Activated naive CD8-positive, alpha-beta T cell treated with anti-CD3 and anti-CD28 coated beads, Interleukin-2, amount 50 U/mL, for 24 hours (primary cell): ENCODE measurements at places on chromosomes 6 and 20.

GRCh38 chr6:105514306-105514705, 111.4 kb upstream of the PREP start:
- H3K27me3 ChIP-seq, result peaks cover 19% of the 10 kb centered on the region
- no peaks in the 10 kb centered on the region for H3K36me3 ChIP-seq
- no peak overlapping the region for H3K4me3 ChIP-seq
- peaks cover 15% of the 10 kb centered on the region for H3K4me1 ChIP-seq

DNA sequence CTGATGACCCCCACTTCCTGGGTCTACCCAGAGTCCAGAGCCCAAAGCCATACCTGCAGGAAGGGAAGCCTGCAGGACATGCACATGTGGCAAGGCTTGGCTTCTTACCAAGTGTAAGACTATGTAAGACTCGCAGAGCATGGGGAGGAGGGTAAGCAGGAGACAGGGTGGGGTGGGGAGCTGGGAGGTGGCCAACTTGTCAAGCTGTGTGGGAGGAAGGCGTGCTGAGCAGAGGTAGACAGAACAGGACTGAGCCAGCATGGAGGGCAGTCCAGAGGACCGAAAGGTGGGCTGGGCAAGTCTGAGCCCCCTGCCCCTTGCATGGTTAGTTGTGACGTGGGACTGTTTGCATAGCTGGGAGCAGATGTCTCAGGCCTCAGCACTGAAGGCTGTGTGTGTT, 53.4 kb upstream of the RNF24 start:
- no peak for DNase-seq
- no peaks in the 10 kb centered on the region for H3K27me3 ChIP-seq
- no peak overlapping the region for H3K4me3 ChIP-seq

- no peak for DNase-seq
- H3K27me3 ChIP-seq, result peaks cover 6% of the 10 kb centered on the region
- H3K27ac ChIP-seq, result no peak overlapping the region
Observed at GRCh38 chr6:134729561-134729960, 220.3 kb downstream of the ALDH8A1 start.

DNA sequence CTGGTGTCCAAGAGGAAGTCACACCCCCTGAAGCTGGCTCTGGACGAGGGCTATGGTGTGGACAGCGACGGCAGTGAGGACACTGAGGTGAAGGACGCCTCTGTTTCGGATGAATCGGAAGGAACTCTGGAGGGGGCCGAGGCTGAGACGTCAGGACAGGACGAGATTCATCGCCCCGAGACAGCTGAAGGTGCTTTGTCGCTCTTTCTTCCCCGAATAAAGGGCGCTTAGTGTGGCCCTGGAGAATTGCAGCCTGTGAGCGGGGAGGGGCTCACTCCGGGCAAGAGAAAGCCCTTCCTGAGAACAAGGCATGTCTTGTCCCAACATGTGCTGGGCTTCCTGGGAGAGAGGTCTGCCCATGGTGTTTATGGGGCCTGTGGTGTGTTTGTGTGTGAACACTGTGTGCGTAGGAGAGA, 41.4 kb downstream of the MYT1 start:
- no peaks in the 10 kb centered on the region for H3K4me1 ChIP-seq
- H3K27me3 ChIP-seq, result no peaks in the 10 kb centered on the region
- no peaks in the 10 kb centered on the region for H3K36me3 ChIP-seq
- H3K27ac ChIP-seq, result no peak overlapping the region
- no peak for DNase-seq

GRCh38 chr6:82988930-82989351, 76.7 kb downstream of the UBE3D start:
- H3K4me3 ChIP-seq, result no peak overlapping the region
- no peak overlapping the region for H3K27ac ChIP-seq
- no peaks in the 10 kb centered on the region for H3K4me1 ChIP-seq
- DNase-seq, result no peak
- H3K27me3 ChIP-seq, result no peaks in the 10 kb centered on the region

GRCh38 chr20:41992481-41992880, 374.3 kb upstream of the CHD6 start:
- no peaks in the 10 kb centered on the region for H3K36me3 ChIP-seq
- no peak overlapping the region for H3K27ac ChIP-seq
- H3K4me1 ChIP-seq, result no peaks in the 10 kb centered on the region
- peaks cover 2% of the 10 kb centered on the region for H3K27me3 ChIP-seq
- DNase-seq, result no peak

GRCh38 chr6:168365422-168366165, 46.0 kb upstream of the DACT2 start:
- H3K27ac ChIP-seq, result no peak overlapping the region
- no peaks in the 10 kb centered on the region for H3K36me3 ChIP-seq
- no peak overlapping the region for H3K4me3 ChIP-seq
- DNase-seq, result no peak

DNA sequence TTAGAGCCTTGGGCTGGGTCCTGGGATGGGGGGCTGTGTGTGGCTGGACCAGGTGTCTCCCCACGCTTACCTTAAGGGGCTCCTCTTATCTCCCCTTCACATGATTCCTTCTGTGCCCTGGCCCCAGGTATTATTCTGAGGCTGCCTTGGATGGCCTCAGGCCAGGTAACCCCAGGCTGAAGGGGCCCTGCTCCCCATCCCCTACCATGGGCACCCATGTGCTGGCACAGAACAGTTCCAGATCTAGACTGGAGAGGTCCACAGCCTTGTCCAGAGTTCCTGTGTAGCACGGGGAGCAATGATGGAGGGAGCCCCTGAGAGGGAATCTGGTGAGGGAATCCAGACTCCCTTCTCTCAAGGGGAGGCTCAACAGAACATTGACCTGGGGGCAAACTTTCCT, 32.1 kb downstream of the MOCS1 start:
- H3K36me3 ChIP-seq, result no peaks in the 10 kb centered on the region
- no peak for DNase-seq
- no peaks in the 10 kb centered on the region for H3K4me1 ChIP-seq
- H3K27me3 ChIP-seq, result peaks cover 2% of the 10 kb centered on the region

- H3K27ac ChIP-seq, result peak overlapping the region; percentile 39
- peaks cover 1% of the 10 kb centered on the region for H3K27me3 ChIP-seq
- H3K4me1 ChIP-seq, result peaks cover 18% of the 10 kb centered on the region
- no peak overlapping the region for H3K4me3 ChIP-seq
- H3K36me3 ChIP-seq, result no peaks in the 10 kb centered on the region
Observed at GRCh38 chr6:110590821-110591351, 114.5 kb upstream of the SLC22A16 start.

GRCh38 chr6:11392778-11393507, 144.6 kb upstream of the TMEM170B start:
- peaks cover 3% of the 10 kb centered on the region for H3K4me1 ChIP-seq
- no peak overlapping the region for H3K4me3 ChIP-seq
- H3K27me3 ChIP-seq, result peaks cover 2% of the 10 kb centered on the region
- H3K36me3 ChIP-seq, result no peaks in the 10 kb centered on the region
- H3K27ac ChIP-seq, result peak overlapping the region; percentile 29

- peaks cover 23% of the 10 kb centered on the region for H3K4me1 ChIP-seq
- peaks cover 18% of the 10 kb centered on the region for H3K27me3 ChIP-seq
- no peak for DNase-seq
- H3K4me3 ChIP-seq, result no peak overlapping the region
- H3K27ac ChIP-seq, result no peak overlapping the region
- H3K36me3 ChIP-seq, result no peaks in the 10 kb centered on the region
Observed at GRCh38 chr20:51637241-51637640, 94.7 kb upstream of the NFATC2 start.

GRCh38 chr6:89133981-89134380, 11.9 kb upstream of the PM20D2 start:
- H3K27me3 ChIP-seq, result no peaks in the 10 kb centered on the region
- H3K36me3 ChIP-seq, result no peaks in the 10 kb centered on the region
- no peak overlapping the region for H3K27ac ChIP-seq
- H3K4me3 ChIP-seq, result no peak overlapping the region
- no peaks in the 10 kb centered on the region for H3K4me1 ChIP-seq
- DNase-seq, result no peak

- no peak overlapping the region for H3K27ac ChIP-seq
- no peak for DNase-seq
- H3K27me3 ChIP-seq, result no peaks in the 10 kb centered on the region
- H3K4me1 ChIP-seq, result peaks cover 7% of the 10 kb centered on the region
- peaks cover 8% of the 10 kb centered on the region for H3K36me3 ChIP-seq
Observed at GRCh38 chr6:90574610-90575009, 12.3 kb downstream of the MAP3K7 start.

- H3K27me3 ChIP-seq, result no peaks in the 10 kb centered on the region
- H3K4me3 ChIP-seq, result no peak overlapping the region
- H3K36me3 ChIP-seq, result peaks cover 63% of the 10 kb centered on the region
- peak; percentile 10 for DNase-seq
Observed at GRCh38 chr20:38043512-38044300, 10.2 kb downstream of the RPRD1B start.

DNA sequence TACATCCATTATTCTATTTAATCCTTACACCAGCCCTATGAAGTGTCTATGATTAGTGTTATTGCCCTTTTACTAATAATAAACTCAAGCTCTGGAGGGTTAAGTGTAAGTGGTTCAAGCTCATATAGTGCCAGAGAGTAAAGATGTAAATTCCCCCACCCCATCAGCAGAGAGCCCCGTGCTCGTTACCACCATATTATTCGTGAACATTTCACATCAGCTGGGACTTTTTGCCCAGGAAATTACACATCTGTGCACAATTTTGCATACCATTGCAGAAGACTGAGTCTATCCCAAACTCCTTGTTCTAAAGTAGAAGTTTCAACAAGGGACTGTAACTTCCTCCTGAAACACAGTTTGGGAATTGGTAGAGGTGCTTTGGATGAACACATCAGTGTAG, 220.1 kb downstream of the BCAS1 start:
- H3K4me3 ChIP-seq, result no peak overlapping the region
- peaks cover 45% of the 10 kb centered on the region for H3K4me1 ChIP-seq
- H3K27ac ChIP-seq, result no peak overlapping the region
- H3K27me3 ChIP-seq, result no peaks in the 10 kb centered on the region

DNA sequence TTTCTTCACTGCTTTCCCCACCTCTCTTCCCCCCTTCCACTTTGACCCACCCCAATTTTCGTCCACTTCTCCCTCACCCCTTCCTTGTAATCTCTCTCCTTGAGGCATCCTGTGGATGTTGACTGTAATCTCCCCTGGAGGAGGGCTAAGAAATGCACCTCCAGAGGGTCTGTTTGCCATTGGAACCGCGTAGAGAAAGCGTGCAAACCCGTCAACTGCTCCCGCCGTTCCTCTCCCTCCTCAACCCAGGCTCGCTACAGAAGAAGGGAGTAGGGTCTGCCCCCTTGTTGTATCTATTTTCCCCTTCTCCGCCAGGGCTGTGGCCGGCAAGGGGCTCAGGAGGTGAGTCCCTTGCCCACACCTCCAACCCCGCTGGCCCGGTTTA, 502 bp upstream of the HTR1E start:
- H3K36me3 ChIP-seq, result no peaks in the 10 kb centered on the region
- no peak for DNase-seq
- H3K27me3 ChIP-seq, result peaks cover 37% of the 10 kb centered on the region
- H3K4me1 ChIP-seq, result no peaks in the 10 kb centered on the region
- H3K4me3 ChIP-seq, result no peak overlapping the region

DNA sequence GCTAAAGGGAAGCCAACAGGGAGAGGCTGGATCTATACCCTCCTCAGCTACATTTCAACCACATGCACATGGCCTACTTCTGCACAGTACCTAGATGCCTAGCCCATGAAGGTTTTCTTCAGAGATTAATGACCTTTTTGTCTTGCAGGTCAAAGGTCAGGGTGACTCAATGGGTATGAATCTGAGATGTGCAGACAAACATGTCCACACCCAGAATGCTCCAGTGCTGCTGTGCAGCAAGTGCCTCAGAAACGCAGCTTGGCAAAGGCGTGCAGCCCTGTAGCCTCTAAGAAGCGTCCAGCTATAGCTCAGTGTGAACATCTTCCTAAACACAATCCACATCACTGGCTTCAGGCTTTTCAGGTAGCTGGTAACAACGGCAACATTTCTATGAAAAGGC, 24.4 kb downstream of the MAP1LC3A start:
- peaks cover 22% of the 10 kb centered on the region for H3K36me3 ChIP-seq
- H3K4me1 ChIP-seq, result peaks cover 25% of the 10 kb centered on the region
- no peak overlapping the region for H3K27ac ChIP-seq
- H3K4me3 ChIP-seq, result no peak overlapping the region
- no peaks in the 10 kb centered on the region for H3K27me3 ChIP-seq

GRCh38 chr6:53240139-53240538, 91.5 kb upstream of the GCM1 start:
- H3K27ac ChIP-seq, result no peak overlapping the region
- H3K4me1 ChIP-seq, result peaks cover 59% of the 10 kb centered on the region
- H3K27me3 ChIP-seq, result no peaks in the 10 kb centered on the region
- no peak for DNase-seq
- H3K4me3 ChIP-seq, result no peak overlapping the region
- peaks cover 5% of the 10 kb centered on the region for H3K36me3 ChIP-seq

DNA sequence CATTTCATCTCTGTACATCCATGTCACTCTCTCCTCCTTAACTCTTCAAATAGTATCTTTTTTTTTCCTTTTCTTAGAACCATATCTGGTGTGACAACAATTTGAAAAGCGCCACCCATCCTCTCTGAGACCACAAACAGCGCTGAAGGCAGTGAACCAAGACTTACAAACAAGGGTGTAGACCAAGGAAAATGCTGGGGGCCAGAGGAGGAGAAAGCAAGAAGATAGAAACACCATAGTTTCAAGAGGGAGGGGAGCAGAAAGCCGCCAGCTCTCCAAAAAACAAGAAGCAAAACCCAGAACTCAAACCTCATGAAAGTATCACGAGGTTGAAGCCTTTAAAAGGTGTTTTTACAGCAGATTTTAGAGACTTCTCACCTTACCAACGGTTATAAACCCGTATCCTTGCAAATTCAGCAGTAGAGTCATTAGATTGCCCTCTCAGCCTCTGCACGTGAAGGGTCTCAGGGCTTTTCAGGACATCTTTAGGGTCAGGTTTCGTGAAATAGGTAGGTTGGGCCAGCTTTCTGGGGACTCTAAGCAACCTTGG, 13.3 kb upstream of the RIPOR2 start:
- no peak for DNase-seq
- H3K4me3 ChIP-seq, result peak overlapping the region; percentile 49
- peaks cover 22% of the 10 kb centered on the region for H3K36me3 ChIP-seq
- peaks cover 67% of the 10 kb centered on the region for H3K4me1 ChIP-seq

DNA sequence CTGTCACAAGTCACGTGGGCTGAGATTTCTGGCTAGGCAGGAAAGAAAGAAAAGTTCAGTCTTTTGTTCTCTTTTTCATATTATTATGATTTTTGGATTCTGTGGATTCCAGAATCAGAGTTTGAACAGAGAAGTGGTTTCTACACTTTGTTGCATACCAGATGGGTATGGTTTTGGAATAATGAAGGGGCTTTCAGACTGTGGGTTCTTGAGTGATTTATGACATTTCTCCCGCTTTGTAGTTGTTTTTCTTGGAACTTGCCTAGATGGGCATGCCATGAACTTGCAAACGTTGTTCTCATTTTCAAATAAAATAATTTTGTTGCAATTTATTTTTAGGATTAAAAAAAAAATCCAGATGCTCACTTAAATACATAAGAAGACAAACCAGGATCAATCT, 34.4 kb downstream of the CBFA2T2 start:
- DNase-seq, result no peak
- no peak overlapping the region for H3K27ac ChIP-seq
- no peak overlapping the region for H3K4me3 ChIP-seq
- H3K4me1 ChIP-seq, result peaks cover 6% of the 10 kb centered on the region

- H3K27ac ChIP-seq, result no peak overlapping the region
- no peak for DNase-seq
- H3K4me3 ChIP-seq, result no peak overlapping the region
- H3K27me3 ChIP-seq, result no peaks in the 10 kb centered on the region
Observed at GRCh38 chr20:47213966-47214365, 142.5 kb downstream of the ZMYND8 start.

GRCh38 chr6:117449549-117450439, 24.1 kb upstream of the ROS1 start:
- H3K4me3 ChIP-seq, result no peak overlapping the region
- peak; percentile 57 for DNase-seq
- peaks cover 19% of the 10 kb centered on the region for H3K27me3 ChIP-seq
- H3K36me3 ChIP-seq, result no peaks in the 10 kb centered on the region

GRCh38 chr6:125957391-125957693, 772 bp downstream of the HINT3 start:
- H3K4me1 ChIP-seq, result peaks cover 10% of the 10 kb centered on the region
- DNase-seq, result no peak
- no peak overlapping the region for H3K4me3 ChIP-seq
- H3K27ac ChIP-seq, result no peak overlapping the region
